Stimulated activated CD4-positive, alpha-beta T cell treated with anti-CD3 and anti-CD28 coated beads, TNF-alpha, amount 100 ng/mL, for 1 hour (primary cell): ENCODE measurements at places on chromosomes 1 and 21.

DNA sequence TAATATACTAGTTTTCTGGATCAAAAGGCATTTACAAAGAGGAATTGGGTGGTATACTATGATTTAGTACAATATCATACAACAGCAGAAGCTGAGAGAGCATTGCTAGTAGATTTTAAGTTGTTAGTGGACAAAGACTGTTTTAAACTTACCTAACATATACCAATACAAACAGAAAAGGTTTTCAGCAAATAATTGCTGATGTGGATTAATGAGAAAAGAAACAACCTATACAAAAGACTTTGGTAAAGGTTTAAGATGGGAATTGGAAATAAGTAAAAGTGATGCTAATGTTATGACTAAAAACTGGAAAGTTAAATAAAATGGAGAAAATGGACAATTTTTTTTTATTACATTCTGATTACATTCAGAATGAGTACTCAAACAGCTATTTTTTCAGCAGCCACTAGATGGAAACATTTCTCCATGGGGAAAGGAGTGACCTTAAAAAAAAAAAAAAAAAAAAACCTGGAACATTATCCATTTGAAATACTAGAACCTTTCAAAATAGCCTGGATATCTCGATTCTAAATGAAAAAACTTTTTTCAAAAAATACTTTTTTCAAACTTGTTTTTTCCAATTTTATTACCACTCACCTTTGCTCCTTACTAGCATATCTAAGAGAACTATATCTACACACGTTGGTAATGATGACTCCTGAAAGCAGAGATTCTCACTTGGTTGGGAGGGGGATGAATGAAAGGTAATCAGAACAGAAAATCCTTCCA is 55.4 kb downstream of the EPRS1 start:
- no peak for DNase-seq

- DNase-seq, result no peak
Measured at GRCh38 chr1:167100730-167101129, 6.9 kb downstream of the STYXL2 start.

GRCh38 chr1:111980686-111981085 is 8.8 kb downstream of the KCND3 start:
- no peak for DNase-seq

GRCh38 chr1:164466429-164466828 is 92.6 kb upstream of the PBX1 start:
- DNase-seq, result no peak

DNA sequence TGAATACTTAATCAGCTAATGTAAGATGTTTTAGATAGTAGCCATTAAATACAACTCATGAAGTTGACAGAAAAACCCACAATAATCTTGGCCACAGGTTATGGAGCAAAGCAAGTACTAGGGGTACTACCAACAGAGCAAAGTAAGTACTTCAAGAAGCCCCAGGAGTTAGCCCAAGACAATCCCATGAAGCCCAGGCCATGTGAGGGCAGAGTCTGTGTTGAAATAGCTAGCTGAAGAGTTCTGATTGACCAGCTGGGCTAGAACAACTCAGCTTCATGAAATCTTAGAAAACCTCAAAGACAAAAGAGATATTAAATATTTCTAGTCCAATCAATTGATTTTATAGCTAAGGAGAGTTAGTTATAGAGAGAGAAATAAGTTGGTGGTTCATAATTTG is 212.9 kb upstream of the HOOK1 start:
- no peak for DNase-seq

DNA sequence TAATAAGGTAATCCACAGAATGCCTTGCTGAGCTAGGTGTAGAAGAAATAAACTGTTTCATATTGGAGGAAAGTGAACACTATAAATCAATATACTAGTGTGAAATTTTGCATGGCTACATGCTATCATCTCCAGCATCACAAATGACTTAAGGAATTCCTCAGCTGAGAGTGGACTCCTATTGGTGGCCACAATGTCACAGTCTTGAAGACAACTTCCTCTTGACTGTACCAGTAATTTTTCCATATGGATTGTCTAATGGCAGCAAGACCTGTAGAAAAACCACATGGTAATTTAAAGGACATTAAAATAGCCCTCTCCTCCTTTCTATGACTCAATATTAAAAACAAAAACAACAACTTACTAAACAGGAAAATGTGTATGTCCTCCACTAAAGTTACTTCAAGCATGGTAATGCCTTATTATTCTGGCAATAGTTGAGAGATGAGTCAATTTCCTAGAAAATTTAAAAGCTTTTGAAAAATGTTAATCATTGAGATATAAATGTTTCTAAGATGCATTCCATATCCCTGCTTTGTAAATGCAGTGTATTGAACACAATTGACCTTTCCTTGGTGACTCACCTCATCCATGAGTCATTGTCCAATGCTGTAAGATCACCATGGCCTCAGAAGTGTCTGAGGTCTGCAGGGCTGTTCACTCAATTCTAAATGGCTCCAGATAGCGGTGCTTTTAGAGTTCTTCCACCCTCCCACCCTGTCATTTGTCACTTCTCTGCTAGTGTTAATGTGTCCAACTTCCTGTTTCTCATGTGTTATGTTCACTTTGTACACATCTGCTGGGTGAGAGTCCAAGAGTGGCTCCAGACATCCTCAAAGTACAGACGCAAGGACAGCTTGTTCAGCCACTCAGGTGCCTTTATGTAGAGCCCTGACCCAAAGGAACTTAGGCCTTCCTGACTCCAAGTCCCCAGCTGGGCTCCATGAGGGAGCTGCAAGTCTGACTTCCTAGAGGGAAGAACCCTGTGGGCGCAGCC is 32.8 kb upstream of the DNASE2B start:
- no peak for DNase-seq

- no peak for DNase-seq
Measured at GRCh38 chr1:216293683-216294082, 129.6 kb downstream of the USH2A start.
